Posterior cingulate gyrus (tissue), 11 donors: ENCODE measurements at places on chromosomes 4 and X.

- DNase-seq = no peak
These were observed 18.9 kb upstream of the GPR101 start for GRCh38 chrX:137052643-137053235.

DNA sequence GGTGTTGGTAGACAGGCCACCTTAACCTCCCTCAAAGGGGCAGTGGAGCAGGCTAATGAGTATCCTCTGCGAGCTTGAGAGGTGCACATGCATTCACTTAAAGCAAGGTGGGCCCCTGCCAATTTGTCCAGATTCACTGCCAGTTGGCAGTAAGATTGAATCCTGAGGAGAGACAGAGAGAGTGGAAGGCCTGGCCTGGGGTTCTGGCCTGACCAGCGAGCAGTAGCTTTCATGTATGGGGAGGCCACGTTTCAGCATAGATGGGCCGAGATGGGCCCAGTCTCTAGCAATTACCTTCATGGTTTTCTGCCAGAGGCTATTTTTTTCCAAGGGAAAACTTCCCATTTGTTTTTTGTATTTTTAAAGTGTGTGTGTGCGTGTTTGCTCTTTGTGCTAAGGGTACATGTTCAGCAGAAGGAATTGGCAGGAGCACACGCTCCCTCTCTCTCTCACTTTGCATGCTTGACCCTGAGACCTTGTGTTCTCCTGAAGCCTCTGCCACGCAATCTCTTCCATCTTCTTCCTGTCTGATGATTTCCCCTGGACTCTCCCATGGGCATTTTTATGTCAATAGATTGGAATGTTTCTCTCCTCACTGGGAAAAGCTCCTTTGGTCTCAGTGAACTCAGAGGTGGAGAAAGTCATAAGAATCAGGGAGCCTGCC, 215.8 kb upstream of the SFRP2 start:
- DNase-seq = peak; percentile 12

DNA sequence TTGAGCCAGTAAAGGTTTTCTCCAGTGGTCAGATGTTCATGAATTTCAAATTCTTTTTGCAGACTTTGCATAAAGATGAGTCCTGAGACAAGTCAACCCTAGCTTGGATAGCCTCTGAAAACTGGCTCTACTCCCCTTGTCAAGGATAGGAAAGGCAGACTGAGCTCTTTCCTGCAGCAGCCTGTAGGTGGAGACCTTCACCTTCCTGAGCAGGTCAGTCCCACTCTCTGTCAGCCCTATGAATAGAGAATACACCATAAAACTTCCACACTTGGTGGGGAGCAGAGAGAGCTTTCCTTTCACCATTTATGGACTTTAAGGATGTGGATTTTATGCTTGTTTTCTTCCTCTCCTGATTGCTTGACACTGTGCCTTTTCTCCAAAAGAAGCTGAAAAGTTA, 41.9 kb downstream of the PCDH19 start:
- DNase-seq = no peak

GRCh38 chr4:100929135-100929534, 411.3 kb upstream of the EMCN start:
- DNase-seq = no peak

- DNase-seq = no peak
These were observed 47.9 kb upstream of the ITM2A start for GRCh38 chrX:79415056-79415455.

DNA sequence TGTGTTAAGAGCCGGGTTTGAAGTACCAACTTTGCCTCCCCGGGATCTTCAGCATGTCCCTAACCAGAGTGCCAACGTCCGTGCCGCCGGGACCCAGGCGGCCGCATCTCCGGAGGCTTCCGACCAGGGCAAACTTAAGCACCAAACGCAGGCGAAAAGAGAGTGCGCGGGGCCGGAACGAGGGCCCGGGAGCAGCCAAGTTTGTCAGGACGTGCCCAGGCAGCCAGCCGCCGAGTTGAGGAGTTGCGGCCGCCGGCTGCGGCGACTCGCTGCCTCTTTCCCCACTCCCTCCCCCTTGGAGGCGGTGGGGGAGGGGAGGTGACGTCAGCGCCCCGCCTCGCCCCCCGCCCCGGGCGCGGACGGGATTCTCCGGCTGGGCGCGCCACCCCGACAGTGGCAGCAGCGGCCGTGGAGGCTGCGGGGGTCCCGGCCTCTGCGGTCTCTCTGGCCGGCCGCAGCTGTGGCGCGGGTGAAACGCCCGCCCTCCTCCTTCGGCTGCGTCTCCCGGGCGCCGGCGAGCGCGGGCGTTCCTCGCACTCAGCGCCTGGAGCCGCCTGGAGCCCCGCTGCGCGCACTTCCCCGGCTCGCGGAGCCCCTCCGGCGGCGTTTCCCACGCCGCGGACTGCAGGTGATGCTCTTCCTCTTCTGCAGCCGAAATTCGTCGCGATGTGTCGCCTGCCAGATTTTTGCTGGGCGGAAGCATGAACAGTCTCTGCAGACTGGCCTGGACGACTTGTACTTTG, 2.9 kb upstream of the FAT1 start:
- DNase-seq = peak; percentile 83

DNA sequence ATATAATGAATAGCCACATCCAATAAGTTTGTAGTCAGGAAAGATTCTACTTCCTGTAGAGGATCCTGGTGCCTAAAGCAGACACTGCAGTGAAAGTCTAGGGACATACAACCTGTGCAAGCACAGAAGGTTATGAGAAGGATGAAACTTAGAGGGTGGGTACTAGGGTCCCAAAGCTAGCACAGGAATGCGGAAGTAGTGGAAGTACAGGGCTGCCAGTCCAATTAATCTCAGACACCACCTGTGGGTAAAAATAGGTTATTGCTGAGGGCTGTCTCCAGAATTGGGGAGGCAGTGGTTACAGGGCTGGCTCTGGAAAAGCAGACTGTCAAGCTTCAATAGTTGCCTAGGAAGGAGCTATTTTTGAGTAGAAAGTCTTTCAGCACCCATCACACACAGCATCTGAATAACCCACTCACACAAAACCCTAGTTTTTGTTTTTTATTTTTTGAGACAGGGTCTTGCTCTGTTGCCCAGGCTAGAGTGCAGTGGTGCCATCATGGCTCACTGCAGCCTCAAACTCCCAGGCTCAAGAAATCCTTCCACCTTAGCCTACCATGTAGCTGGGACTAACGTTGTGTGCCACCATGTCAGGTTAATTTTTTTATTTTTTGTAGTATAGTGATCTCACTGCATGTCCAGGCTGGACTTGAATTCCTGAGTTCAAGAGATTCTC, 50.8 kb upstream of the ELF2 start:
- no peak for DNase-seq

GRCh38 chrX:10028283-10029104, 61.3 kb downstream of the CLDN34 start:
- no peak for DNase-seq

DNA sequence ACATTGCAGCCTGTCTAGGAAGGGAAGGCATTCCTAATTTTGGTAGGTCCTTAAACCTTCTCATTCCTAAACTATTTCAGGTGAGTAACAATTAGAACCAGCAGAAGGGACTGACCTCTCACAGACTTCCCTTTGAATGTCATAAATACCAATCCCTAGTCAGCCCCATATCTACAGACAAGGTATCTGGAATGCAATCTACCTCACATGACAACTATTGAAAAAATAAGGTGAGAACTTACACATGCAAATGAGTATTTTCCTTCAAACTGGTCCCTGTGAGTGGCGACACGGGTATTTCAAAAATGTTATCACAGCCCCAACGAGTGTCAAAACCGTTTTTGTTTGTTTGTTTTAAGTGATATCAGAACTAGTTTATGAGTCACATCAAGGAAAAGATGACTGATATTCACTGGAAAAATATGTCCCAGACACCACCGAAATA, 102.4 kb upstream of the VCX2 start:
- no peak for DNase-seq

DNA sequence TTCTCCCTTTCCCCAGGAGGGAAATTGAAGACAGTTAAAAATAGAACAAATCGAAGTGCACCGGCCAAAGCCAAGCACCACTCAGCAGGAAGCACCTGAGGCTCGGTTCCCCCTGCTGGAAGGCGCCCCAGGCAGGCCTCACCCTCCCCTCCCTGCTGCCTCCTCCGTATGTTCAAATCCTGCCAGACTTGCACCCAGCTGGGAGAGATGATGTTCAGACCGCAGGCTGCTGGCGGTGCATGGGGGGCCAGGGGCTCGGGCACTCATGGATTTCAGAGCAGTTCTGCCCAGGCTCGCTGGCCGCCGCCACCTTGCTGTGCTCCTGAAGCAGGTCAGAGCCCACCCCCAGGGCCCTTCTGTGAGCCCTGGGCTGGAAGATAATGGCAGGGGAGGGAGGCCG, 91.4 kb downstream of the DCTD start:
- DNase-seq = peak; percentile 75

GRCh38 chr4:110487873-110488272, 11.9 kb downstream of the ENPEP start:
- DNase-seq = no peak

- DNase-seq = no peak
These were observed 238.1 kb downstream of the FBXO8 start for GRCh38 chr4:174045381-174045780.

DNA sequence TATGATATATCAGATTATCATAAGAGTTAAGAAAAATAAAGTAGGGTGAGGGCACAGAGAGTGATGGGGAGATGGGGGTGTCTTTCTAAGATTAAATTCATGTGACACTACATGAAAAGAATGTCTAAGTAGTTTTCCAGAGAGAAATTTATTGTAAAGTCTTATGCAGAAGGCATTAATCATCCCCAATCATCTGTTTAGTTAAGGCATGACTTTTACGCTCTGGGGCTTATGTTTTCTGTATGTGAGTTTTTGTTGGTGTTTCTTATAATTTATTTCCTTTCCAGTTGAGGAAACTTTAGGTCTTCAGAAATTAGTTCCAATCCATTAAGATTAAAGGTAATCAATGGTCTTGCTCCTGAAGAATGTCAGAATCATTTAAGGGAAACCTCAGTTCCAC, 383.0 kb upstream of the GALNT7 start:
- no peak for DNase-seq

DNA sequence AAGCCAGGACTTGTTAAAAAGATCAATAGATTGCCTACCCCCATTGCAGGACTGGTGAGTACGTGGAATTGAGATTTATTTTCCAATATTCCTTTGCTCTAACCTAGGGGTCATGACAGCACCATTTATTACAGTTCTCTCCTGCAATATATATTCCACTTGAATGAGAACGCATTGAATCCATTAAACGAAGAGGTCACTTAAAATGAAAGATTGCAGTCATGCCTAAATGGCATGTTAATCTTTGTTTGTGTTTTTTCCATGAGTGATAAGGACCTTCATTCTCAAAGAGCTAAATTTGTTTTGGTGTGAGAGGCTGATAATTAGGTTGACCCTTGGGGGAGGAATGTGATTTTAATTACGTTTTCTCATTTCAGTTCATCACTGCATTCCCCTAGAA, 13.5 kb upstream of the LIMCH1 start:
- no peak for DNase-seq

GRCh38 chrX:67342138-67342537, 201.7 kb upstream of the AR start:
- no peak for DNase-seq

GRCh38 chrX:5788910-5789309, 439.8 kb downstream of the NLGN4X start:
- peak; percentile 33 for DNase-seq

DNA sequence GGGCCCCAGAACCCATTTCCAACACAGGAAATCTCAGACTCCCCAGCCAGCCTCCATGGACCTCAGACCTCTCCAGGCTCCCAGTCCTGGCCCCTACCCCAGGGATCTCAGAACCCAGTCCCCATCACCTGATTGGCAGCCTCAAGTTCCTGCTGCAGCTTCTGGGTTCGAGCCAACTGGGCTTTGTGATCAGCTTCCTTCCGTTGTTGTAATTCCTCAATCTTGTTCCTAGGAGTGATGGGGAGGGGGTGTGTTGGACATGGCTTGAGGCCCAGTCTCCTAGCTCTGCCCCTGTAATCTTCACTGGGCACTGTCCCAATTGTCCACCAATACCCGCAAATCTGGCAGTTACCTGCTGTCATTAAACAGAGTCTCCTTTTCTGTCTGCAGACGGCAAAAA, 12.6 kb downstream of the GRIPAP1 start:
- no peak for DNase-seq

DNA sequence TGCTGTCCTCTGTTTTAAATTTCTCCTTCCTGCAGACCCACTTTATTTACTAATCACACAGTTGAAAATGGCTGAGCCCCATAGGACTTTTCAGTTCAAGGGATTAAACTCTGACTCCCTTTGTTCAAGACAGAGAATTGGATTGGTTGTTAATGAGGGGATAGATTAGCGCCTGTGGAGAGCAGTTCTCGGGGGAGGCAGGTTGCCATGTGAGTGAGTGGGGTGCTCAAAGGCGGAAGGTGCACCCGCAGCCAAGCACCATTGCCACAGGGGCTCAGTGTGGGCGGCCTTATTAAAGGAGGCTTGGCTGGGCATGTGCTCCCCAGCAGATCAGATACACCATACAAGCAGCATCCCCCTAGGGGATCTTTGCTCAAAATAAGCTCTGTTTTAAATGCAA, 7.9 kb upstream of the CBR4 start:
- no peak for DNase-seq

DNA sequence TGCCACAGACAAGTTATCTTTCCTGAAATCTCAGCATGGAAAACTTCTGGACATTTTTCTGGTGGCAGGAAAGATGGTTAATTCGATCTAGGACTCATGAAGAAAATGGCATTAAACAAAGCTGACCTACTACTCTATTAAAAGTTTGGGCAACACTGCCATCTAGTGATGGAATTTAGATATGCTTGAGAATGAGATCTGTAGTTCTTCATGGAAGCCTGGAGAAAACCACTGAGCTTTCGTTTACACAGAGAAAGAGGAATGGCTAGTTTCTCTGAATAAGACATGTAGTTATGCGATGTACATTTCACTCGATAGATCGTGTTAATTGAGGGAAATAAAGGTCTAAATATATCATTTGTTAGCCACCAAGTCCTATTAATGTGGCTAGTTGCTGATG, 51.7 kb upstream of the CHRDL1 start:
- DNase-seq = no peak

DNA sequence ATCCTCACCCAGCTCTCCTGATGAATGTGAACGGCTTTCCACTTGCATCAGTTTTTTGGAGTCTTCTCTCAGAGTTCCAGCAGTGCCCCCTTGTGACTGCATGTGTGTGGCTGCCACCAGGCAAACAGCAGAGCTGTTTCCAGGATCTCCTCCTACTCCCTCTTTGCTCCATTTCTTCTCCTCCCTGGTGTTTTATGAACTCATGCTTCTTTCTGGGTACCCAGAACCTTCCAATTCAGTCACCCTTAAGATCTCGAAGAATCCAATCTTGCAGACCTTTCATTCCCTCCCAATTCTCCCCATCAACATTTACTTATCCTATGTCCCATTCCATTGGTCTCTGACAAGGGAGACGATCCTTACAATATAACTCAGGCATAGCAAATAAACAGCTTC, 6.8 kb upstream of the TCEANC start:
- DNase-seq = peak; percentile 94

GRCh38 chr4:141021397-141022110, 111.7 kb downstream of the RNF150 start:
- DNase-seq = no peak
